Stimulated activated CD4-positive, alpha-beta T cell treated with anti-CD3 and anti-CD28 coated beads, Interleukin-4, amount 100 ng/mL, for 1 hour (primary cell): ENCODE measurements at places on chromosomes 5 and 9.

- DNase-seq: peak; percentile 44
These were observed 55.7 kb downstream of the TSSK1B start for GRCh38 chr5:113378959-113379541.

GRCh38 chr5:181051841-181052671 lies 12.0 kb downstream of the BTNL9 start:
- DNase-seq: no peak

DNA sequence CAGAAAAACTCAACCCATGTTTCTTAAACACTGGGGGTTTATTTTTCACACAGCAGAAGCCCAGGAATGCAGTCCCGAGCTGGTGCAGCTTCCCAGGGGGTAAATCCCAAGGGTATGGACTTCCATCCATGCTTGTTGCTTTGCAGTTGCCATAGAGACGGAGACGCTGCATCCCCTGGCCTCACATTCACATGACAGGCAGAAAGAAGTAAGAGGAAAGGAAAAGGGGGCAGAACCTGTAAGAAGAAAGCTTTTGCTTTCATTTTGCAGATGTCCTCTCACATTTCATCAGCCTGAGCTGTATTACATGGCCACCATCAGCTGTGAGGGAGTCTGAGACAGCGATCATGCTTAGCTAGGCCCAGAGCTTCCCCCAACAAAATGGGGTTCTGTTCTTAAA lies 321.0 kb downstream of the AGTPBP1 start:
- no peak for DNase-seq

GRCh38 chr5:144333336-144333920 lies 162.8 kb downstream of the KCTD16 start:
- DNase-seq: no peak

DNA sequence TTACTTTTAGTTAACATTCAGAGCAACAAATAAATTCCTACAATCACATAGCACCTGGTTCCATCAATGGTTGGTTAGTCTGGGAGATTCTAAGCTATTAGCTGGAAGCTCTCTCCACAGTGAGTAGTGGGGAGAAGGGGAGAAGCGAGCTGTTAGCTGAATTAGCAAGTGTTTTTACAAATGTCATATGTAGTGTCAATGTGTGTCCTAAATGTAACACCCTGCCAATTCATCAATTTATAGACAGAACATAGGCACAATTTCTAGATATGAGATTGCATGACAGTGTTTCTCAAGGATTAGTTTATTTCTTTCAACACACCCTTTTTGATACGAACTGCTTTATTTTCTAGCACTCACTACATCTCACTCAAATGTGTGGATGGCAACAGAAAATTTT lies 349.0 kb downstream of the PDE4D start:
- DNase-seq: no peak

- DNase-seq: no peak
These were observed 30.5 kb downstream of the LARS1 start for GRCh38 chr5:146151970-146152369.

GRCh38 chr9:88661759-88662158 lies 126.8 kb downstream of the NXNL2 start:
- no peak for DNase-seq

- DNase-seq: no peak
These were observed 6.3 kb upstream of the CCDC69 start for GRCh38 chr5:151230048-151230680.
